ENCODE measurements at places on chromosomes 7 and 10.

- no peak for DNase-seq
Observed at GRCh38 chr10:131274883-131275282, 36.6 kb downstream of the TCERG1L start.

DNA sequence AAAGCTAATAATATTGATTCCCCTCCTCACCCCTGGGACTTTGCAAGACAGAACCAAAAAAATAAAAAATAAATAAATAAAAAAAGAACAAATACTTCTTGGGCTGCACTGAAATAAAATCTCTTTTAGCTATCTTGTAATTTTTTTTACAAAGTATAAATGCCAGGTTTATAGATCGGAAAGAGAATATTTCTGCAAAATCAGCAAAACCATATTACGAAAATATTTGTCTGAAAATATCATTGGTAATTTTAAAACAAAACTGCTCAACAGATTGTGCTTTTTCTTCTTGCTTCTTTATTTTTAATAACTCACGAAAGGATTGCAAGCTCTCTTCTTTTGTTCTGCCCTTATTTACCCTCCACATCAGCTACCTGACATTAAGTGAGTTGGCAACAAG is 213.3 kb downstream of the PLXDC2 start:
- DNase-seq, result no peak

GRCh38 chr10:114353383-114353782 is 50.9 kb downstream of the AFAP1L2 start:
- no peak for DNase-seq

- no peak for DNase-seq
Observed at GRCh38 chr7:1234881-1235500, 2.3 kb downstream of the UNCX start.

- no peak for DNase-seq
Observed at GRCh38 chr7:49623943-49624342, 149.5 kb upstream of the VWC2 start.

GRCh38 chr10:110612087-110612486 is 32.0 kb upstream of the RBM20 start:
- DNase-seq, result no peak

- no peak for DNase-seq
Observed at GRCh38 chr7:114879554-114879953, 42.3 kb upstream of the MDFIC start.

- DNase-seq, result no peak
Observed at GRCh38 chr7:130903358-130903974, 169.5 kb upstream of the KLF14 start.

DNA sequence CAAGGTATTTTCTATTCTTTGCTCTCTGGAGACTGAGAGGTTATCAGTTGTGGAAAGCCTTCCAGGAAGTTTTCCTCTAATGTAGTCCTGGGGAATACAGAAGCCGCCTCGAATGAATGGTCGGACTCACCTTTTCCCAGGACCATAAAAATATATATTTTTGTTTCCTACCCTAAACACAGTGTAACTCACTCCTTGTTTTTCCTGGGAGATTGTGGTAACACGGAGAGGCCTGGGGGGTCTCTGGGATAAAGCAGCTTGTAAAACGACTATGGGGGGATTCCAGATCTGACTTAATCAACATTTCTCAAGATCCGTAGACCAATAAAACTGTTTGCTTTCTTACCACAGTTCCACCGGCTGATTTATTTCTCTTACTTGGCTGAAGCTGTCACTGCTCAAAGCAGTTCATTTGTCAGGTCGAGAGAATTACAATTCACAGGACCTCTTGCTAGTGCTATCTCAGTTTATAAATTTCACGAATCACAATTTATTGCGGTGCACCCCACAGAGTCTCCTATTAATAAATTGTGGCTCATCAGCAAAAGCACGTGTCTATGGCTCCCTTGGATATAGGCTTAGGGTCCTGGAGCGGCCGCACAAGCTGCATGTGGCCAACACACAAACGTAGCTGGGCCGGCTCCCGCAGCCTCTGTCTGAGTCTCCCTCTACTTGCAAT is 176.3 kb upstream of the BMPER start:
- no peak for DNase-seq

- DNase-seq, result no peak
Observed at GRCh38 chr7:155702616-155703015, 58.2 kb downstream of the RBM33 start.

- DNase-seq, result no peak
Observed at GRCh38 chr7:82241356-82241755, 202.2 kb downstream of the CACNA2D1 start.

DNA sequence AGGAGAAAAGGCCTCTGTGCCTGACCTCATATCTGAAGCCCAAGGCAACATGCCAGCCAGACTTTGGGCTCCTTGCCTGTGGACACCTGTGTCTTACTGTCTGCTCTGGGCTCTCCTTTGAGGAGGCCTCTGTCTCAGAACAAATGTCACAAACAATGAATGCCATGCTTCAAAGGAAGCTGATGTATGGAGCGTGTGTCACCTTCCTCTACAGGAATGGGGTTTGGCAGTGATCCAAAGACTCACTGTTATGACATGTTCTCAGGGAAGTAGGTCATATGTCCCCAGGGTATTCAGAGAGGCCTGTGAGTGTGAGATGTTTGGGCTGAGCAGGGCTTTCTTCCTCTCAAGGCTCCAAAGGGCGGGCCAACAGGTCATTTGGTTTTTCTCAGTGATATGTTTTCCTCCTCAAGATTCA is 38.4 kb downstream of the PTPRE start:
- peak; percentile 37 for DNase-seq

DNA sequence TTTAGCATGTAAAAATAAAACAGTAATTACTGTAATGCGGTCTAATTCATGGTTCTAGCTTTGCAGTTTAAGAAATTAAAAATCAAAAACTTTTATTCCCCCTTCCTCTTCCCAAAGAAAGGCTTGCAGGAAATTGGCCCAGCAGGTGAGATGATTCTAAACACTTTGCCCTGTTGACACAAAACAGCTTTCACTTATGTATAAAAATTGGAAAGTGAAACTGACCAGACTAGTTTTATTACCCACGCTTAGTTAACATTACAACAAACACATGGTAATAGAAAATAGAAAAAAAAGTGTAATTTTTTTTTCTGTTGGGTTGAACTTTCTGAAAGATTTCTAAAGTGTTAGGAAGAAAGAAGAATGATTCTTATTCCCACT is 1.2 kb upstream of the CCDC6 start:
- no peak for DNase-seq

GRCh38 chr7:42548816-42549611 is 312.0 kb upstream of the GLI3 start:
- no peak for DNase-seq

- DNase-seq, result no peak
Observed at GRCh38 chr10:84499846-84500245, 171.5 kb downstream of the CCSER2 start.

- no peak for DNase-seq
Observed at GRCh38 chr10:127354255-127354654, 157.9 kb upstream of the INSYN2A start.

GRCh38 chr7:38932509-38933168 is 23.6 kb upstream of the VPS41 start:
- DNase-seq, result no peak

- no peak for DNase-seq
Observed at GRCh38 chr7:77262316-77262715, 62.7 kb upstream of the FGL2 start.

- no peak for DNase-seq
Observed at GRCh38 chr10:114674346-114674745, 16.3 kb upstream of the ABLIM1 start.

GRCh38 chr7:4205828-4206227 is 476.3 kb upstream of the FOXK1 start:
- DNase-seq, result no peak

GRCh38 chr7:121398246-121398645 is 2.1 kb upstream of the FAM3C start:
- DNase-seq, result no peak

GRCh38 chr10:123513870-123514269 is 152.3 kb upstream of the GPR26 start:
- DNase-seq, result no peak

DNA sequence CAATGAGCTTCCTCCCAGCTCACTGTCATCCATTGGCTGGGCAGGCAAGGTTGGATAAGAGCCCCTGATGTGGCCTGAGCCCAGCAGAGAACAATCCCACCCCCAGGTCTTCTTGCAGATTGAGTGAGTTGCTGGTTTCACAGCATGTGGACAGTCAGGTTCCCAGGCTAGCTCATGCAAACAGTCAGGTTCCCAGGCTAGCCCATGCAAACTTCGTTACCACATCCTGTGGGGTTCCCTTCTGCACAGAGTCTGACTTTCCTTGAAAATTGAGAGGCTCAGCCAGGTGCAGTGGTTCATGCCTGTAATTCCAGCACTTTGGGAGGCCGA is 67.1 kb downstream of the TMEM130 start:
- DNase-seq, result no peak

- no peak for DNase-seq
Observed at GRCh38 chr7:149604521-149604920, 106.9 kb upstream of the ZNF746 start.

GRCh38 chr7:146249272-146249671 is 132.7 kb downstream of the CNTNAP2 start:
- DNase-seq, result no peak

- DNase-seq, result no peak
Observed at GRCh38 chr7:115924411-115924810, 106.2 kb downstream of the TFEC start.

- DNase-seq, result no peak
Observed at GRCh38 chr7:85095366-85095765, 91.5 kb downstream of the SEMA3D start.

DNA sequence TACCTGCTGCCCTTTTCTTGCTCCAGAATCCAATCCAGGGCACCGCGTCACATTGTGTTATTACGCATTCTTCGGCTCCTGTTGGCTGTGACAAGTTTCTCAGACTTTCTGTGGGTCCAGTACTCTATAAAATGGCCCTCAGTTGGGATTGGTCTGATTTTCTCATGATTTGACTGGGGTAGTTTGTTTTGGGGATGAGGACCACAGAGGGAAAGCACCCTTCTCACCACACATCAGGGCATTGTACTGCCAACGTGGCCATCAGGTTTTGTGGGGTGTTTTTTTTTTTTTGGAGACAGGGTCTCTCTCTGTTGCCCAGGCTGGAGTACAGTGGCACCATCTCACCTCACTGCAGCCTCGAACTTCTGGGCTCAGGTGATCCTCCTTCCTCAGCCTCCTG is 17.0 kb upstream of the ORAI2 start:
- DNase-seq, result no peak

- DNase-seq, result no peak
Observed at GRCh38 chr7:157620616-157621015, 283.8 kb downstream of the DNAJB6 start.

- no peak for DNase-seq
Observed at GRCh38 chr10:126732308-126732707, 61.8 kb upstream of the C10orf90 start.

- no peak for DNase-seq
Observed at GRCh38 chr7:83001362-83002040, 161.2 kb downstream of the PCLO start.

GRCh38 chr7:33669251-33669670 is 236.1 kb upstream of the BMPER start:
- DNase-seq, result no peak

DNA sequence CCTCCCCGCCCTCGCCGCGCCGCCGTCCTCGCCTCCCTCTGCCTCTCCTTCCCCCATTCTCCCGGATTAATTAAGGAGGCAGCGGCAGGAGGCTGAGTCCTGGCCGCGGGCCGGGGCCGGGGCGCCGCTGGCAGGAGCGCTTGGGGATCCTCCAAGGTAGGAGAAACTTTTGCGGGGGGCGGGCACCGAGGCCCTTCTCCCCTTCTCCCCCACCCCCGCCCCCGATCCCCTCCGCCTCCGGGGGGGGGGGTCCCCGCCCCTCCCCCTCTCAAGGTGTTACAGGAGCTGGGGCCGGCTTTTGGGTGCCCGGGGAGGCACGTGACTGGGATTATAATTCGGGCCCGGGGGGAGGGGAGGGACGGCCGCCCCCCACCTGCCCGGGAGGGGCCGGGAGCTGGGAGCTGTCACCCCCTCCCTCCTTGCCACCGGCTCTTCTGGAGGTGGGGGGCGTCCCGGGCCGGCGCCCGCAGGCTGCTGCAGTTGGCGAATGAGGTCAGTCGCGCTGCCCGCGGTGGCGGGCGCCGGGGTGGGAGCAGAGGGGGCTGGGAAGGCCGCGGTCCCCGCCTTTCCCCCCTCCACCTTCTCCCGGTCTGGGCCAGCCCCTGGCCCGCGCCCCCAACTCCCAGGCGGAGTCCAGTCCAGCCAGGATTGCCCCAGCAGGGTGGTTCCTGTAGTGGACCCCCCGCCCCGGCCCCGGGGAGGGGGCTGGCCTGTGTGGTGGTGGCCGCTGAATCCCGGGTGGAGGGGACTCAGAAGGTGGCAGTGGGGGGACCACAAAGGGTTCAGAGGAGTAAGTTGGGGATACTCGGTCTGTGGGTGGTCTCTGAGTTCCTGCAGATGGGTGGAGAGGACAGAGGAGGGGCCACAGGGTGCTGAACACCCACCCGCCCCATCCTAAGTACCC is 567 bp downstream of the GTF2IRD1 start:
- DNase-seq, result no peak

DNA sequence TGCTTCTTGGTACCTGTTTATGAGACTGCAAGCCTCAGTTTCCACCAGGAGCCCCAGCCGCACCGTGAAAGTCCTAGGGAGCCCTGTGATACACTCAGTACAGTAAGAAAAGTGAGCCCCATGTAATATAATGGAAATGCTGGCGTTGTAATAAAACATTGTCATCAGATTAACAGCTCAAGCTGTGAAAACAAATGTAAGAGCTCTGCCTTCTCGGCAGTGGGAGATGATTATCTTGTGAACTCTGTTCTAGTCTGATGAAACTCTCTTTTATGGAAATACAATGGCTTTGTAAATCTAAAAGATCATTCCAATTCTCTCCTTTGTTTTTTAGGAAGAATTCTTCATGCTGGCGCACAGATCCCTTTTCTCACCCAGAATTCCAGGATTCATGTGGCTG is 299.9 kb downstream of the ABCA13 start:
- no peak for DNase-seq

DNA sequence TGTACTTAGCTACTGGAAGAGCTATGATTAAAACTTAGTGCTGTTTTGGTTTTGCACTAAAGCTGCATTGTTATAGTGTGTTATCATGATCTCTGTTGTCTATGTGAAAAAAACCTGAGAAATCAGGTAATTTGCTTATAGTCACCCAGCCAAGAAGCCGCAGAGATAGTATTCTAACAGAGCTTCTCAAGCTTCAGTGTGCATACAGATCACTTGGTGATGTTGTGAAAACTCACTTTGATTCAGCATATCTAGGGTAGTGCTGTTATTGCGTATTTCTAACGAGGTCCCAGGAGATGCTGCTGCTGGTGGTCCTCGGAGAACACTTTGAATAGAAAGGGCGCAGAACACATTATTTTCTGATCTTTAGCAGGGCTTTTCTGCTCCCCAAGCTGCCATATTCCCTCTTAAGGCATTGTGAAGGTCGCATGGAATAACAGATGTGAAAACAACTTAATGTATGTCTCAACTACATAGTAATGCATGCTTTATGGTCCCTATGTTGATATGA is 68.4 kb upstream of the PDCD4 start:
- DNase-seq, result no peak
